ENCODE measurements at places on chromosomes 4 and X.
A peak's percentile ranks its signal among the peaks of the same experiment; 100 is the strongest.

GRCh38 chrX:110178179-110178865 lies 139.6 kb downstream of the AMMECR1 start:
- no peak for DNase-seq

DNA sequence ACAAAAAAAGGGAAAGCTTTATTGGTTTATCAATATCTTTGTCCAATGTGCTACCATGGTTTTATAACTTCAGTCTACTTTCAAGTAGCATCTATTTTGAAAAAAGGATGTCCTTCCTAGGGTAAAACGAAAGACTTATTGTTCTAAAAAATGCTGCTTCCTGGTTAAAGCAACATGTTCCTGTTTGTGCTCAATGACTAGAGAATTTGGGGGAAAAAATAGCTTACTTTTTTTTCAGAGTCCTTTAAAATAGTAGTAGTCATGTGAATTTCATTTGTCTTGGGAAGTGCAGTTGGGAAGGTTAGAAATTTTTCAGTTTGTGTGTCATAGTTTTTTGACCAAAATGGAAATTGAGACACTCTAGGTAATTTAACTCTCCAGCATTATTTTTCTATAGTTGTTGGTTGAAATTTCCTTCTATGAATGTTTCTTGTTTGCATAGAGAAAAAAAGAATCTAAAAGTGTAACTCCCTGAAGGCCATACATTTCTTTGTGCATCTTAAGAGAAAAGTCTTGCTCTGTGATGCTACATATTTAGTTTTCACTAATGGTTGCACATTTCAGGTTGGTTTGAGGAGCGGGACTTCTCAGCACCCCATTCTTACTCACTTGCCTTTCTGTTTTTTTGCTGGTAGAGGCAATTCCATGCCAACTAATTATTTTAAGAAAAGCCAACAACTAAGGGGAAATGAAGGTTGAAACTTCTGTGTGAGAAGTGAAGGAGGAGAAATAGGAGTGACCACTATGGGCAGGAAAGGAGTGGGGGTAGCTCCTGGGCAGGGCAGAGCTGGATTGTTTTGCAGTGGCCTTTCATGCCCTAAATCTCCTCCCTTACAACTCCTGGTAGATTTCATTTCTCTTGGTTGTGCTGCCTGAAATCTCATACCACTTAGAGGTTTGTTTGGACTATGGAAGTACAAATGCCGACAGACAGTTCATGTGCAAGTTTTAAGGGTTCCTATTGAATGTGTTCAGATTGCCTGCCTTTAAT lies 76.4 kb downstream of the RAPGEF2 start:
- no peak for DNase-seq

GRCh38 chrX:122934131-122934530 lies 249.9 kb upstream of the GRIA3 start:
- no peak for DNase-seq

GRCh38 chr4:102324730-102325129 lies 20.6 kb downstream of the SLC39A8 start:
- DNase-seq, result no peak

- DNase-seq, result no peak
Observed at GRCh38 chr4:2243681-2244380, 1.9 kb upstream of the HAUS3 start.

GRCh38 chr4:2927696-2928075 lies 35.5 kb downstream of the NOP14 start:
- DNase-seq, result no peak

GRCh38 chr4:124025428-124025827 lies 628.8 kb downstream of the SPRY1 start:
- peak; percentile 26 for DNase-seq

DNA sequence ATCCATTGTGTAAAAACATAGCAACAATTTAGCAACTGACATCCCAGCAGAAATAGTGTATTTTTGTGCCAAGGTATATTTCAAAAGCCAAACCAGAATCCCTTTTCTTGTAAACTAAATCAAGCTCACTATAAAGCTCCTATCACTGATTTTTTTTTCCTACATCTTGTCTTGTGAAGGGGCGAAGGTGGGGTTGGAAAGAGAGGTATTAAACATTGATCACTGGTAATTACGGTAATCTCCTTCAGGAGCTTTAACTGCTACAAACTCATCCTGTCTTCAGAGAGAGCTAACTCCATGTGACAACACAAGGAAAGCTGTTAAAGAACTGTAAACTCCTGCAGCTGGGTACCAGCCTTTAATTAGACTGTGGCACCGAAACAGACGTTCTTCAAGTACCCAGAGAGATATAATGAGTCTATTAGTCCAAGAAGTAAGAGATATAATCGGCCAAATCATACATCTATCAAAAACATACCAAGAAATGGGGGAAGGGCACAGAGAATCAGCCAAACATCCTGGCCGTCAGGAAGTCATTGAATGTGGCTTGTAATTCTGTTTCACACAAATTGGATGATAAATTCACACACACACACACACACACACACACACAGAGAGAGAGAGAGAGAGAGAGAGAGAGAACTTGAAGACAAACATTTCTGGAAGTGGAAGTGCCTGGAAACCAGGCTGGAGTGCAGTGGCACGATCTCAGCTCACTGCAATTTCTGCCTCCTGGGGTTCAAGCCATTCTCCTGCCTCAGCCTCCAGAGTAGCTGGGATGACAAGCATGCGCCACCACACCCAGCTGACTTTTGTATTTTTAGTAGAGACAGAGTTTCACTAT lies 111.9 kb upstream of the PPARGC1A start:
- DNase-seq, result no peak

- DNase-seq, result no peak
Observed at GRCh38 chr4:176387571-176387970, 67.8 kb downstream of the SPCS3 start.

GRCh38 chrX:77453190-77453589 lies 6.0 kb downstream of the FGF16 start:
- no peak for DNase-seq

GRCh38 chrX:63755892-63756291 lies 29.1 kb downstream of the ARHGEF9 start:
- no peak for DNase-seq

DNA sequence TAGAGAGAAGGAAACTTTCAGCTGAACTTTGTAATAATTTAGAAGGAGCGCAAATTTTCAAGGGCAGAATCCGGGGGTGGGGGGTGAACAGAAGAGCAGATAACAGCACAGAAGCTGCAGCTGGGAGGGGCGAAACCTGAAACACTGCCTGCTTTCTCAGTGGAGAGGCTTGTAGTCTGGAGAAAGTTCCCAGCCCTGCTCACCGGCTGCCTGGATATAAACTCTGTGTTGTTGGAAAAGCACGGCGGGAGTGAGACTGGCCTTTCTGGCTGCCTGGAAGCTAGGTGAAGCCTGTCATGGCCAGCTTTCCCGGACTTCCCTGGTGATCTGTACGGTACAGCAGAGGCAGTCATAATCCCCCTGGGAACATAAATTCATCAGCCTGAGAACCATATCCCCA lies 1352.1 kb upstream of the DIAPH2 start:
- no peak for DNase-seq

GRCh38 chr4:36310793-36311192 lies 29.4 kb downstream of the DTHD1 start:
- no peak for DNase-seq

DNA sequence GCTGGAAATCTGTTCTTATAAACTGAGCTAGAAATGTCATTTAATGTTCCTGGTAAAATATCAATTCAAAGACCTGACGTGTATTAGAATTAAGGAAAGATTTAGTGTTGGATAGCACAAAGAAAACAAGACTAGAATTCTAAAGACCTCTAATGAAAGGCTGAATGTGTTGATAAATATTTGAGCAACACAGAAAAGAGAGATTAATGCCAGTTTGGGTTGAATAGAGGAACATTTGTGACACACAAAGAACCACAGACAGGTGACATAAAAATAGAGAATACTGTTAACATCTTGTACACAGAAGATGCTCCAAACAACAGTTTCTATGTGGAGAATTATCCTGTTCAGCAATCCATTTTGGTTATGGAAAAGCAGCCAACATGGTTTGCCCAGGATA lies 222.1 kb upstream of the GALNT7 start:
- no peak for DNase-seq

DNA sequence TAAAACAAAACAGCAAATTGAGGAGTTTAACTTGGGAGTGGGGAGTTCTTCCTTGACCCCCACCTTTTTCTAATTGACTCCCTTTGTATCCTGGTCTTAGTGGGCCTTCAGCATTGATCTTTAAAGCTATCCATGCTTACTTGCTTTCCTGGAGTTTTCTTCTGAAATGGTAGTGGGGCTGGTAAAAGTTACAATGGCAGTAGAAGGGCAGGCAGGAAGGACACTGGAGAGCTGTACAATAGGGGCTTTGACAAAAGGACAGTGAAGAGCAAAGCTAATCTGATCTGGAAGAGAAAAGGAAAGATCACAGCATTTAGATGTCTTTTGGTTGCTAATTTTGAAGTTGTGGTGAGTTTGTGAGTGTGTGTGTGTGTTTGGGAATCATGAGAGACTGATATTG lies 111.5 kb downstream of the MID1 start:
- no peak for DNase-seq

DNA sequence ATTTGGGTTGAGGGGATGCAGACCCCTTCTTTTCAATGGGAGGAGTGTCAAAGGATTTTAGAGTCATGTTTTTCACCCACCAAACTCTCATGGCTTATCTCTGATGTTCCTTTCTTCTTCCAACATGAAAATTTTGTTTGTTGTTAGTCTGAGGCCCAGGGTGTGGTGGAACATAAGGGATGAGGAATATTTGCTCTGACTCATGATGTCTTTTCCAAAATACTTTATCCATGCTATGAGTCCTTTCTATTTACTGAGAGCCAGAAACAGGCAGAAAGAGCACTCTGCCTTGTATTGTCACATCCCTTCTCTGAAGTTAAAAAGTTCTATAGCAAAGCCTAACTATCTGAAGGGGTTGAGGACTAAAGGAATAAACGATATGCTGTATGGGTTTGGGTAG lies 61.6 kb upstream of the GYPA start:
- DNase-seq, result no peak

GRCh38 chr4:148254621-148255343 lies 187.4 kb downstream of the NR3C2 start:
- no peak for DNase-seq

DNA sequence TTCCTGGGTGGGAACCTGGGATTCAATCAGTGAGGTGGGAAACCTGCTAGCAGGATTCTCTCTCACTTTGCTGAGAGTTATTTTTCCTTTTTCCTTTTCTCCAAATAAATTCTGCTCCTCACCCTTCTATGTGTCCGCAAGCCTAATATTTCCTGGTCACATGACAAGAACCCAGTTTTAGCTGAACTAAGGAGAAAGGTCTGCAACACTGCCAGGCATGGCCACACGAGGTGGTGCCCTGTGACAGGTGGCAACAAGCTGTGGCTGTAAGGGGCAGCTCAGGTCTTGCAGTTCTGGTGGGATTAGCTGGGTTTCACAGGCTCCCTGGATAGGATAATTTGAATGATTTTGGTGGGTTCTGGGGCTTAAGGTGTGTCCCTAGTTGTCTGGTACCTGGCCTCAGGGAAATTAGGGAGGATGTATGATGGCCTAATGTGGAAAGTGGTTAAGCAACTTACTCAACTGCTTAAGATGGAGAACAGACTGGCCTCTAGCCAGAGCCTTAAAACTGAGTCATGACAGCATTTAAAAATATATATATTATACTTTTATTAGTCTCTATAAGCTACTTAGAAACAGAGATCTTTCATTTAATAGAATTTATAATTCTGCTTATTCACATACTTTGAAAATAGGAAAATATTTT lies 215.0 kb downstream of the IL15 start:
- no peak for DNase-seq

GRCh38 chr4:6869944-6870343 lies 39.7 kb upstream of the TBC1D14 start:
- DNase-seq, result no peak

DNA sequence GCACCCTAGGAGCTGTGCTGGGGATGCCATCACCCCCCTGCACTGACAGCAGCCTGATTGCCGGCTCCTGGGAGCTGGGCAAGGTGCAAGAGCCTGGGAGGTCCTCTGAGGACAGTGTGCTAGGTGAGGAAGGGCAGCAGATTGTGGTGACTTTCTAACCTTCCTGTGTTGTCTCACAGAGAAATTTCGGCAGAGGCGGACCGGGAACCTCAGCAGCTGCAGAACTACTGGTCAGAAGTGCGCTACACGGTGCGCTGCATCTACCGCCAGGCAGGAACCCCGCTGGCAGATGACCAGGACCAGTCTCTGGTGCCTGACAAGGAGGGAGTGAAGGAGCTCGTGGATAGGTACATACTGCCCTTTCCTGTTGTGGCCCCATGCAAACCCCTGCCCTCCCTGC lies 89.8 kb downstream of the FAM193A start:
- no peak for DNase-seq

- no peak for DNase-seq
Observed at GRCh38 chr4:681736-682451, 7.1 kb downstream of the SLC49A3 start.

DNA sequence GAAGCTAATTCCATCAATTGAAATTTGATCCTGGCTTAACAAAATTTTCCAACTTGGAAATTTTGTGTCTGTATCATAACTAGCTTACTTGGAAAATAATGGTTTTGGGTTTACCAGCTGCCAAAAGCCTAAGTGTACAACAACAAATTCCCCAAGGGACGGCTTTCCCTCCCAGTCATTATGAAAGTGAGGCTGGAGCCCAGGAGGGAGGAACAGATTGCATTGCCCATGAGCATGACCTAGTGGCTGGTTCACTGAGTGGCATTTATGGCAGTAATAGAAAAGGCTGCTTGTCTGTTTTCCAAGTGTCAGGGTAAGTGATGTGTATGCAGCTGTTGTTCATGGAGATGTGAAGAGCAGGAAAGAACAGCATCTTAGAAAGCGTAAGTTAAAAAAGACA lies 70.8 kb upstream of the HHIP start:
- no peak for DNase-seq

GRCh38 chr4:90624781-90625180 lies 497.6 kb downstream of the CCSER1 start:
- no peak for DNase-seq

DNA sequence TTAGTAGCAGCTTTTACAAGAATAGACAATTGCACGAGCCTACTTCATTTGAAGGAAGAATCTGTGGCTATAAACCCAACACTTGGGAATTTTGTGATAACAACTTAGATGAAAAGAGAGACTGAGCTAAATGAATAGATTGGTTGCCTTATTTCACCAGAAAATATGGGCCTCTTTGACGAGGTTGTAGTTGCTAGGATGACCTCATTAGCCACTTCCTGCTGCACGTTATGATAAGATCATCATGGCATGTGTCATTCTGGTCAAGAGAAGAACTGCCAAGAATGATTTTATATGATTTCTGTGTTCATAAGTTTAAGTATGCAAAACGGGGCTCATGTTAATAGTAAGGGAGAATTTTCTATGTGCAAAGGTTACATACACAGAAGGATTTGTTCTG lies 321.9 kb upstream of the GIMD1 start:
- no peak for DNase-seq

Data from epithelial cell of proximal tubule (primary cell).